AG04450 (cell line): ENCODE measurements at places on chromosomes 3 and 15. TPM values are rescaled to one million over a fixed set of nuclear protein-coding genes. Genes with fewer than 3 reads are reported as not detected.

DNA sequence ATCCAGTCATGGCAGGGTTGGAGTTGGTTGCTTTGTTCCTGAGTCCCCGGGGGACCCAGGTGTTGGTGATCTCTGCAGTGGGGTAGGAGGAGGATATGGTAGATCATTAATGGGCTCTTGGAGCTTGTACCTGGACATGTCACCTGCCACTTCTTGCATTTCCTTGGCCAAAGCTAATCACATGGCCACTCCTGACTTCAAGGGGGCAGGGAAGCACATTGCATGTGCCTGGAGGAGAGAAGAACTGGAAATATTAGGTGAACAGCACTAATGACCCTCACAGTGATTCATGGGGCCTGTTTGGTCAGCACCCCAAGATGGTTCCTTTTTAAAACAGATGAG, 87.1 kb upstream of the MYZAP start:
- no peak for DNase-seq

DNA sequence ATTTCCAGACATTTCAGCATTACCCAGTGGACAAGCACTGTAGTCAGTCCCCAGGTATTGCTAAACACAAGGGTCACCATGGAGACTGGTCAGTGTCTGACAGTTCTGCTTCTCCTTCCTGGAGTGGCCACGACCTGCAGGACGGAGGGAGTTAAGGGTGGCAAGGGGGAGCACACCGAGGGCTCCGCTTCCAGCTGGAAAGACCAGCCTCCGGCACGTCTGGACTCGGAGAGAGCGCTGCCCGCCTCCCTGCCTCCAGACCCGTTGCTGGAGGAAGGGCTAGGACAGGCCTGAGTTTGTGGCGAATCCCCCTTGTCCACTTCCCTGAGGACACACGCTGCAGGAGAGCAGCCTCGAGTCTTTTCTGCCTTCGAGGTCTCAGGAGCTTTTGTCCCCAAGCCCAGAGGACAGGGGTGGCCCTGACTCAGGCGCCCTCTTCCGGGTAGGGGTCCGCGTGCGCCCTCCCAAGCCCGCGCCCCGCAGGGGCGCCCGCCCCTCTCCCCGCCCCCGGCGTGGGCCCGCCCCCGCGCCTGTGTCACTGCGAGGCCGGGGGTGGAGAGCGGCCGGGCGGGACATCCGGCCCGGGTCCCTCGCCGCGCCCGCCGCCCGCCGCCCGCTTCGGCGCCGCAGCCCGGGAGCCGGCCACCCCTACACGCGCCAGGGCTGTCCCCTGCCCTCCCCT, at the start of gene CHST14:
CHST14 (plus strand) TSS at position 562 of the 682 bp plus-strand sequence. CDS start 230 bp downstream, outside the sequence.
- no peak for DNase-seq

GRCh38 chr3:20760981-20761380, 575.0 kb upstream of the SGO1 start:
- no peak for DNase-seq

The CPN2 gene
- not detected in 2 replicates for polyA plus RNA-seq

- peak; percentile 10 for DNase-seq
Measured at GRCh38 chr15:45429941-45430792, 51.8 kb upstream of the GATM start.

- DNase-seq: no peak
Measured at GRCh38 chr3:99647081-99647480, 8.7 kb downstream of the COL8A1 start.

The SELENOT gene
- 588 and 601 TPM in 2 replicates for polyA plus RNA-seq

DNA sequence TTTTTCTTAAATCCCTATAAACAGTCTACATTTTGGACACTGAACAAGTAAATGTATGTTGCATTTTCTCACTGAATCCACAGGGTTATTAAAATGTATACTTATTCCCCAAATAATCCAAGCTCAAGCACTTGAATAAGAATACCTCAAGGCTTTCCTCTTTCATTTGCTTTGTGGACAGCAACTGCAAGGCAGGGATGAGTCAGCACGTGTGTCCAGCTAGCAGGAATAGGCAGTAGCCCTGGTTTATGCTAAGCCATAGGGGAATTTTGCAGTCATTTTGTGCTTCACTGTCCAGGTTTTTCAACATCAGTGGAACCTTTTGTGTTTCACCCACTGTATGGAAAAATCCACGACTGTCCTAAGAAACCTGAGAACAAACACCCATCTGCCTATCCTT, 96.7 kb upstream of the KCNMB2 start:
- peak; percentile 37 for DNase-seq

The C3orf80 gene
- not detected in 2 replicates for polyA plus RNA-seq

The GOLGA8G gene
- polyA plus RNA-seq: not detected in 2 replicates

DNA sequence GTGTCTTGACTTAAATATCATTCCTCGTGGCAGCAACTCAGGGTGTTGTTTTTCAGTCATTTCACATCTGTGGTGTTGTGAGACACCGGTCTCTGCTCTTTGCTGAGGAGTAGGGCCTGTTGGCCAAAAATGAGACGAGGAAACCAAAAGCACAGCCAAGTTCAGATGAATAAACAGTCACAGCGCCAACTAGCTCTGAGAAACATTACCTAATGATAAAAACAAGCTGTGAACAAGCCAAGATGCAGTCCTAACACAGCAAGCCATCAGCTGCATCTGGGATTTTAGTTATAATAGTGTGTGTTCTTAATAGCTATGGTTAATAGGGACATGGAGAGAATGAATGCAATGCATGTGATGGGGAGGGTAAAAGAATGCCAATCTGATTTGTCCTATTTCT, 843.4 kb upstream of the DPPA4 start:
- no peak for DNase-seq

- no peak for DNase-seq
Measured at GRCh38 chr3:193134856-193135255, 106.2 kb upstream of the PLAAT1 start.

DNA sequence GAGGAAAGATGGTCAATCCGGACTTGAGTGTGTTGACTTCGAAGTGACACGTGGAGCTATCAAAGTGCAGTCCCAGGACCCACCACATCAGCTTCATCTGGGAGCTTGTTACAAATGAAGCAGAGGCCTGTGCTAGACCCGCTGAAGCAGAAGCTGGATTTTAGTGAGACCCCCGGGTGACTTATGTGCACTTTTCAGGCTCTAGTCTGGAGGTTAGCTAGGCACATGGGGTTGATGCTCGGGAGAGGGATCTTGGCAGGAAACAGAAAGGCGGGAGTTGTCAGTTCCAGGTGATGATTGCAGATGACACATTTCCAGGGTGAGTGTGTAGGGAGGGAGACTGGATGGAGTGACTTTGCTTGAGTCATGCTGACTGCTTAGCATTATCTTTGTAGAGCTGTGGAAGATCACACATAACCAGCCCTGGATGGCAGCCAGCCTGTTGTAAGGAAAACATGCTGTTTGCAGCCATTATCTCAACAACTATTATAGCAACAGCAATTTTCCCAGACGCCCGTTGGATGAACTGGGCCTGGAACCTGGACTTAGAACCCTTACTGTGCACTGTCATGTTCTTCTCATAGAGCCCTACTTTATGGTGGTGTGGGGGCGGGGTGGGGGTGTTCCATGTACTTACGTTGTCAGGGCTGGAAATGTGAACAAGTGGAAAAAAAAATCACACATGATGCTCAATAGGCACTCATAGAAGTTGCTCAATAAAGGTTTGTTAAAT, 122.4 kb downstream of the THSD4 start:
- DNase-seq: peak; percentile 51

DNA sequence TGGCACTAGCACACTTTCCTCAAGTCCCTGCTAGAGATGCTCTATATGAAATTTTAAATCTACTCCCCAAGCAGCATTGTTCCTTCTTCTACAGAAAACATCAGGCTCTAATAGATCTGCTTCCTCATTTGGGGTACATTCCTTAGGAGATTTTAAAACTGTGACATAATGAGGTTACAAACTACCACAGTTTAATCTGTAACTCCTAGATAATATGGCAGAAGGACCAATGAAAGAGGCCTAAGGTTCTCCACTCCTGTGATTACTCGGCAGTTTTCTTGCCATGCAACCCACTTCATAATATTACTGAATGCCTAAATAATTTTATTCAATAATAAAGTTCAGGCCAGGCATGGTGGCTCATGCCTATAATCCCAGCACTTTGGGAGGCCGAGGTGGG, 16.1 kb downstream of the ZNF106 start:
- no peak for DNase-seq

GRCh38 chr3:195188426-195188927, 82.5 kb downstream of the XXYLT1 start:
- no peak for DNase-seq

DNA sequence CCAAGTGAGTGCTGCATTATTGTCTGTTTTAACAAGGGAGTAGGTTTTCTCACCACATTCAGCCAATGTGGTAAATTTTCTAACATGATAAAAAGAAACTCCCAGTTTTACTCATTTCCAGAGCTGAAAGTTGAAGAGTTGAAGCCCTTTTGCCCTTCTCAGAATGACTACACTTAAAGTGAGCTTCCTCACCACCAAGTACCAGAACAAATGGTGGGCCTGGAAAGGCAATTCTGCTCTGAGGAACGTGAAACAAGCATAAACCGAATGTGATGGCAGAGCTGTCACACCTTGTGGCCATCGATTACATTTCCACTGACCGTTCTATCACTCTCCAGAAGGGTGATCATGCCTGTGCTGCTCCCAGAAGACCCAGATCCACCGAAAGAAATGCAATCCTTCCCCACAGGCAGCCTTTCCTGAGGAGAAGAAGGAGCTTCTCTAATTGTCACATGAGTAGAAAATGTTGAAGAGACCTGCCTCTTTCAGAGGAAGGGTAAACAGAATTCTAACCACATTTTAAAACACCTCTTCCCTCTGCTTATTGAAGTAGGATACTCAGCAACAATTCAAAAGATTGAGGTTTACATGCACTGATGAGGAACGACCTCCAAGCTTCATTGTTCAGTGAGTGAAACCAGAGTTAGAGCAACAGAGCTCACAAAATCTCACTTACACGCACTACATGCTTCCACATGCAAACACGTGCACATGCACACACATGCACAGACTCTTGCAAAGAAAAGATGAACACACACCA, 21.4 kb upstream of the CCR9 start:
- no peak for DNase-seq

- DNase-seq: no peak
Measured at GRCh38 chr3:20747741-20748140, 561.7 kb upstream of the SGO1 start.

DNA sequence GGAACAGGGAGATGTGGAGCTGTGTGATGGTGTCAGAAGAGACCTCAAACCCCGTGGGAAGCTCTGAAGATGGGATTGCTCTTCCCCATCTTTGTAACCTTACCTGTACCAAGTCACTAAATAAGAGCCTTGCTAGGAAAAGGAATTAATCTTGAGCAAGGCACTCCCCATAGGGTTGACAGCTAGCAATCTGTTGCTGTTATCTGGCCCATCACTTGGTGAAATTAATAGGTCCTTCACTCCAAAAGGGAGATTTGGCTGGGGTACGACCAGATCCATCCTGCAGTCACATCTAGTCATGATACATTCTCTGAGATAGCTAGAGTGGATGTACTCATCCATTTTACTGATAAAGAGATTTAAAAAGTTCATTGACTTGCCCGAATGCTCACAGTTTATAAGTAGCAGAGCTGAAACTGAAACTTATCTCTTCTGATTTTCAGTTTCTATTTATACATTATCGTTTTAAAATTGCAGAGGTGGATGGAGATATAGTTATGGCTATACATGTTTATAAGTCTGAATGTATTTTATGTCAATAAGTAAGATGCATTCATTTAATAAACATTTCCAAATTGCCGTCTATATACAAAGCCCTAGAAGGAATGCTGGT, 299.1 kb upstream of the MCTP2 start:
- no peak for DNase-seq

- no peak for DNase-seq
Measured at GRCh38 chr15:40282147-40282868, 556 bp downstream of the ANKRD63 start.

GRCh38 chr15:48006031-48006511, 114.7 kb upstream of the SLC24A5 start:
- no peak for DNase-seq

The ZNF860 gene
- polyA plus RNA-seq: 0.48 and 0.63 TPM in 2 replicates

- no peak for DNase-seq
Measured at GRCh38 chr15:98682992-98683701, 34.8 kb downstream of the IGF1R start.

The CCDC54 gene
- polyA plus RNA-seq: not detected in 2 replicates

DNA sequence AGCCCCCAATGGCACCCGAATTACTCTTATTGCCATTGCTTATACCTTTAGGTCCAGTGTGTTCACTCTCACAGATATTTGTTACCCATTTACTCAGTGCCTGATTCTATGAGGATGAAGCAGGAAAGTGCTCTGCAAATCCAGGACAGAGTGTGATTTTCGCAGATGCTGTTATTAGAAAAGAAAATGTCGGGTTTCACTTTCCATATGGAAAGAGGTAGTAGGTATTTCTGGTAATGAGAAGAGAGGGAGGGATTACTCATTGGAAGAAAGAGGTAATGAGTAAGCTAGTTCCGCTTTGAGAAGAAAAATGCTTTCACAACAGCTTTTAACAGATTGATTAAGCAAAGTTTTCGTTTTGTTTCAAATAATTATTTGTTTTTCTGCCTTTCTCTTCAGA, 336.3 kb upstream of the CFAP20DC start:
- DNase-seq: no peak

The XYLB gene
- 3.1 and 4.0 TPM in 2 replicates for polyA plus RNA-seq

GRCh38 chr15:74841891-74842373, 1.0 kb downstream of the ULK3 start:
- no peak for DNase-seq

DNA sequence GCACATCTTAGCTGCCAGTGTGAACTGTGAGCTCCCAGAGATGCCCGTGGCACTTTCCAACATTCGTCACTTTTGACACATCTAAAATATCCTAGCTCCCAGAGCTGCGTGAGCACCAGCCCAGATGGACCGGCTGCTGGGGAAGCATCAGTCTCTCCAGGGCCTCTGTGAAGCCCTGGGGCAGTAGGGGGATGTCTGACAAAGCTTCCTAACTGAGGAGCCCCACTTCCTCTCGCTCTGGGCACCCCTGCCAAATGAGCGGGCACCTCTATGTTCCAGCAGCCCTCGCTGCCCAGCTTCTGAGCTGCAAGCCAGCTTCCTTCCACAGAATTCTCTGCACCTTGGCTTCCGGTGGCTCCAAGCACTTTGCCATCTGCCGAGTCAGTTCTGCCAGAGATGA, 91.1 kb downstream of the LIPC start:
- DNase-seq: no peak

DNA sequence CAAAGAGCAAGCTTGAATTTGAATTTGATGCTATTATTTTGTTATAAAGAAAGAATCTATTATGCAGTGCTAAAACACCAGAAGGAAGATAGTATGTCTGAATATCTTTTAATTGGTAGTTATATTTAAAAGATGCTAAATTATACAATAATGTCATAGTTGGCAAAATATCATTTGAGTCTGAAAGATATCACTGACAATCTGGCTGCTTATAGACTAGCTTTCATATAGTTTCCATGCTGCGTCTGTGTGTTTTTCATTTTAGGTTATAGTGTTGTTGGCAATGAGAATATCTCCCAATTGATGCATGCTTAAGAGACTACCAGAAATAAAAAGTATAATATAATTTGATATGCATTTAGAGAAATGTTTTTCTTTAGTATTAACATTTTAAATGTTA, 142.9 kb downstream of the NEO1 start:
- no peak for DNase-seq

- DNase-seq: no peak
Measured at GRCh38 chr15:93587059-93587521, 498.1 kb upstream of the RGMA start.

GRCh38 chr3:21055015-21055414, 696.0 kb downstream of the ZNF385D start:
- DNase-seq: no peak

- DNase-seq: no peak
Measured at GRCh38 chr3:4862973-4863372, 116.3 kb upstream of the BHLHE40 start.

The SLC12A1 gene
- polyA plus RNA-seq: not detected in 2 replicates

- no peak for DNase-seq
Measured at GRCh38 chr3:8985411-8985831, 22.1 kb upstream of the RAD18 start.
